ENCODE measurements at places on chromosomes 7 and 10. TPM values are rescaled to one million over a fixed set of nuclear protein-coding genes. Genes with fewer than 3 reads are reported as not detected.

The SFMBT2 gene
- total RNA-seq, result 32.7 TPM

DNA sequence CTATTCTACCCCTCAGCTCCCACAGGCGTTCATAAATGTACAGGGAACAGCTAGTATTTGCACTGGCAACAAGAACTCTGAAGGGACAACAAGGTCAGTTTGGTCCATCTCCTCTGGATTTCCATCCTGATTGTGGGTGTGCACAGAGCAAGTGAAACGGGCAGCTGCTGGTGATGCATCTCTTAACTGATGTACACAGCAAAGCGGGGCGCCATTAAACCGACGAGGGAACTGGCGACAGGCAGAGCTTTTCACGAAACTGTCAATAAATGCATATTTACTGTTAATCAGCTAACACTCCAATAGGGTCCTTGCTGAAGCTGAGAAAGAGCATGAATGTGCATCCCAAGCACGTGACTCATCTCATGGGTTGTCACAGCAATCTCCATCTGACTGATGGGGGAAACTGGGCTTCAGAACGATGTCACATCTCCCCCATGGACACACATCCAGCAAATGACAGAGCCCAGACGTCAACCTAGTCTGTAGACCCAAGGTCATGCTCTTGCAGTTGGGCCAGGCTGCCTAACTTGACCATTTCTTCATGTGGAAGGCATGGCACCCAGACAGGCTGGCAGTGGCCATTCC is 54.2 kb downstream of the FAM53B start:
- peaks cover 15% of the 10 kb centered on the region for H3K4me1 ChIP-seq
- H3K27me3 ChIP-seq, result no peaks in the 10 kb centered on the region
- H3K36me3 ChIP-seq, result peaks cover 3% of the 10 kb centered on the region
- H3K27ac ChIP-seq, result peak overlapping the region; percentile 61
- no peak overlapping the region for H3K4me3 ChIP-seq

DNA sequence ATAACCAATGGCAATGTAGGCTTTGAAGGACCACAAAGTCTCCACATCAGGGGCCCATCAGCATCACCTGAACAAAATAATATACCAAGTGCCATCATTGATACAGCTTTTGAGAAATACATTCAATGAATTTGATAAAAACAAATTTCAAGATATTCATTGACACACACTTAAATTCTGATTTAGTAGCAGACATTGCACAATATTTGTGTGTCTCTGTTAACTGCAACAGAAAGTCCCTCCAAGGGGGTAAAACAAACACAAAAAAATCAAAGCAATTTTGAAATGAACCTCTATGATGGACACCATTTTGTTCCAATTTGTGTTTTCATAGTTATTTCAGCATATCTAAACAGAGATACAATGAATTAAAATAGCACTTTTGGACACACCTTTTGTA is 86.8 kb upstream of the RSU1 start:
- no peak overlapping the region for H3K27ac ChIP-seq
- no peaks in the 10 kb centered on the region for H3K27me3 ChIP-seq
- DNase-seq, result no peak
- peaks cover 3% of the 10 kb centered on the region for H3K36me3 ChIP-seq
- H3K4me3 ChIP-seq, result no peak overlapping the region

DNA sequence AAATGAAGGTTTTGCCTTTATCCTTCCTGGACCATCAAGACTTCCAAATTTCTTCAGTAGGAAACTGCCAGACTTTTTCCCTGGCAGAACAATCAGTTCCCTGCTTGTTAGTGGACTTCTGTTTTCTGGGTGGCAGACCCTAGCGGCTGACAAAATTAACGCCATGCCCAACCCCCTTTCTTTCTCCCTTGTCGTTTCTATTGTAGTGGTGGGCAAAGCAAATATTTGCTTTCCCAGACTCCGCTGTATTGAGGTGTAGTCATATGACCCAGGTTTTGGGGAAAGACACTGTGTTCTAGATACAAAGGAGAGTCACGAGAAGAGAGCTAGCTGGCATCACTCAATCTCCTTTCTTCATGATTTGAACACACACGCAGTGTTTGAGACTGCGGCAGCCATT is 7.7 kb downstream of the PON2 start:
- H3K36me3 ChIP-seq, result no peaks in the 10 kb centered on the region
- H3K27me3 ChIP-seq, result no peaks in the 10 kb centered on the region
- no peak overlapping the region for H3K4me3 ChIP-seq
- H3K4me1 ChIP-seq, result no peaks in the 10 kb centered on the region
- H3K27ac ChIP-seq, result no peak overlapping the region

DNA sequence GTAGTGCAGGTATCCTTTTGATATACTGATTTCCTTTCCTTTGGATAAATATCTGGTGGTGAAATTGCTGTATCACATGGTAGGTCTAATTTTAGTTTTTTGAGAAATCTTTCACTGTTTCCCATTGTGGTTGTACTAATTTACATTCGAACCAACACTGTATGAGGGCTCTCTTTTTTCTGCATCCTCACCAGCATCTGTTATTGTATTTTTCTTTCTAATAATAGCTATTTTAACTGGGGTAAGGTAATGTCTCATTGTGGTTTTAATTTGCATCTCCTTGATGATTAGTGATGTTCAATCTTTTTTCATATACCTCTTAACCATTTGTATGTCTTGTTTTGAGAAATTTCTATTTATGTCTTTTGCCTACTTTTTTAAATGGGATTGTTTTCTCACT is 335.4 kb upstream of the MTPN start:
- H3K27ac ChIP-seq, result no peak overlapping the region
- no peak for DNase-seq
- H3K4me1 ChIP-seq, result no peaks in the 10 kb centered on the region
- H3K36me3 ChIP-seq, result no peaks in the 10 kb centered on the region

GRCh38 chr10:124414076-124414475 is 4.6 kb downstream of the OAT start:
- peaks cover 5% of the 10 kb centered on the region for H3K4me1 ChIP-seq
- H3K27ac ChIP-seq, result no peak overlapping the region
- H3K4me3 ChIP-seq, result no peak overlapping the region
- no peaks in the 10 kb centered on the region for H3K27me3 ChIP-seq

The MEOX2 gene
- total RNA-seq, result 0.12 TPM

The CNNM1 gene
- 0.25 TPM for total RNA-seq

DNA sequence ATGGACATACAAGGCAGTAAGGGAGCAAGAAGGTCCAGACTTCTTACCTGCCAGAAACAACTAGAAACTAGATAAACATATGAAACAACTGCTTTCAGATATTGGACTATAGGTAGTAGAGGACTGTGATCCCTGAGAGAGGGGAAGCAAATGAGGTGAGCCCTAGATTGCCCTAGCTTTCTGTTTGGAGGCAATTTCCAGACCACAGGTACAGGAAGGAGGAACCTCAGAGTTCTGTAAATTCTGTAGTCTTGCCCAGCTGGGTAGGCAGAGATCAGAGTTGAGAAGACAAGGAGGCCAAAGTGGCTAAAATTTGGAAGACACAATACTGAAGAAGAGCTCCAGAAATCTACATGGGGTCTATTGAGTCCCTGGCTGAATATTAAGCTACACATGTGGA is 21.0 kb downstream of the CDK6 start:
- H3K27ac ChIP-seq, result no peak overlapping the region
- no peaks in the 10 kb centered on the region for H3K27me3 ChIP-seq
- DNase-seq, result no peak
- no peaks in the 10 kb centered on the region for H3K36me3 ChIP-seq
- no peak overlapping the region for H3K4me3 ChIP-seq

GRCh38 chr7:156650042-156650441 is 9.5 kb downstream of the RNF32 start:
- no peak overlapping the region for H3K27ac ChIP-seq
- no peak for DNase-seq
- H3K36me3 ChIP-seq, result no peaks in the 10 kb centered on the region
- H3K27me3 ChIP-seq, result peaks cover 30% of the 10 kb centered on the region
- no peaks in the 10 kb centered on the region for H3K4me1 ChIP-seq

DNA sequence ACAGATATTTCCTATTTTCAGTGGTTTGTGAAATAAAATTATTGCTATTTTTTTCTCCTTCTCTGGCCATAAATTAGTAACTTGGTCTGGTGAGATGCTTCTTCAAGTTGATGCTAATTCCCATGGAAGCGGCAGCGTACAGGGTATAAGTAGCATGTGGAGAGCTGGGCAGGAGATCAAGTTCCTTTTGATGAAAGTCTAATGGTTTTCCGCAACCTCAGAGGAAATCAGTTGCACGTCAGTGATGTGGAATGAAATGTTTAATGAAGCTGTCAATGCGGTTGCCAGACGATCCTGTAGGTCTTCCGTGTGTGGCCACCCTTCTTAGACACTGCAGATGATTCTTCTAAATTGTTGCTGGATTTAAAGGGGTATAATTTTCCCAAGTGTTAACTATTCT is 236.4 kb upstream of the GRM3 start:
- H3K27me3 ChIP-seq, result no peaks in the 10 kb centered on the region
- H3K27ac ChIP-seq, result no peak overlapping the region
- no peak overlapping the region for H3K4me3 ChIP-seq
- H3K36me3 ChIP-seq, result no peaks in the 10 kb centered on the region
- no peaks in the 10 kb centered on the region for H3K4me1 ChIP-seq

The FOXP2 gene
- total RNA-seq, result 0.19 TPM

The LIPN gene
- total RNA-seq, result not detected

DNA sequence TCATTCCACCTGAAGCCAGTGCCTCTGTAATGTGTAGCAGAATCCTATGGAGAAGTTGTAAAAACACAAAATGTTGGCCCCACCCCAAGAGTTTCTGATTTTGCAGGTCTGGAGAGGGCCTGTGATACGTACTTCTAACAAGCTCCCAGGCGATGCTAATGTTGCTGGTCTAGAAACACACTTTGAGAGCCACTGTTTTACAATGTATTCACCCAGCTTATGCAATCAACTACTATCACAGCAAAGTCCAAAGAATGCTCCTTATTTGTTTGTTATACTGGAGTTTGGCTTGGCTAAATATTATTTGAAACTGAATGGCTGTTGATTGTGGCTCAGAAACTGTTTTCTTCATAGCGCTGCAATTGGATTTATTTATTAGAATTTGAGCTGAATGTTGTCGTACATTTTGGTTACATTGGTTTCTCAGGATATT is 44.3 kb downstream of the DNAJB9 start:
- DNase-seq, result no peak
- H3K36me3 ChIP-seq, result no peaks in the 10 kb centered on the region
- H3K4me1 ChIP-seq, result no peaks in the 10 kb centered on the region
- H3K27me3 ChIP-seq, result no peaks in the 10 kb centered on the region
- no peak overlapping the region for H3K4me3 ChIP-seq

GRCh38 chr7:1248143-1248915 is 15.7 kb downstream of the UNCX start:
- H3K4me3 ChIP-seq, result peak overlapping the region; percentile 18
- no peak for DNase-seq
- peaks cover 9% of the 10 kb centered on the region for H3K27me3 ChIP-seq
- H3K27ac ChIP-seq, result no peak overlapping the region
- no peaks in the 10 kb centered on the region for H3K36me3 ChIP-seq

The LRRC61 gene
- total RNA-seq, result 21.2 TPM

DNA sequence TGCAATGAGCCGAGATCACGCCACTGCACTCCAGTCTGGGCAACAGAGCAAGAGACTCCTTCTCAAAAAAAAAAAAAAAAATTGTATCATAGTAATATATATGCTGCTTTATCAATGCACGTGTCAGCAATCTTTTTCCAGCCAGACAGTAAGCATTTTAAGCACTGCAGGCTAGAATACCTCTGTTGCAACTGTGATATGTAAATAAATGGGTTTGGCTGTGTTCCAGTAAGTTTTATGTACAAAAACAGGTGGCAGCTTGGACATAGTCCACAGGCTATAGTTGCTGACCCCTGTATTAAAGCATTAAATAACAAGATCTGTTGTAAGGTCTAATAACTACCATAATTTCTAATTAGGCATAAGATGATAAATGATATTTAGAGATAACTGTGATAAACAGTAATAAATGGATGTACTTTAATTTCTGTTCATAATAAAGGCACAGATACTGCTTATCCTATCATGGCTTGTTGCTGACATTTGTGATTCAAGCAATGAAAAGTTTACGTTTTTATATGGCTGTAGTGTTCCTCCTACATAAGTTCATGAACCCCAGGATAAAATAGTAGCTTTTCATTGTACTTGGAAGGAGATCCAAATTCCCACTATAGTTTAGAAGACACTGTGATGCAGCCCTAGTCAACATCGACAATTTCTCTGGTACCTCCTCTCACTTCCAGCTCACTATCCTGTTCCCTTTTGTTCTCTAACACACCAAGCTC is 161.4 kb downstream of the ELMO1 start:
- H3K27me3 ChIP-seq, result no peaks in the 10 kb centered on the region
- H3K4me1 ChIP-seq, result peaks cover 9% of the 10 kb centered on the region
- H3K4me3 ChIP-seq, result no peak overlapping the region
- no peak for DNase-seq

The PTN gene
- total RNA-seq, result not detected

The STEAP1 gene
- total RNA-seq, result not detected

GRCh38 chr10:19316204-19316870 is 267.7 kb downstream of the MALRD1 start:
- H3K36me3 ChIP-seq, result no peaks in the 10 kb centered on the region
- H3K4me3 ChIP-seq, result no peak overlapping the region
- H3K27ac ChIP-seq, result no peak overlapping the region
- no peaks in the 10 kb centered on the region for H3K4me1 ChIP-seq

GRCh38 chr10:100535338-100535714 is 417 bp upstream of the HIF1AN start:
- peak overlapping the region; percentile 25 for H3K27ac ChIP-seq
- peaks cover 20% of the 10 kb centered on the region for H3K4me1 ChIP-seq
- H3K4me3 ChIP-seq, result no peak overlapping the region
- H3K36me3 ChIP-seq, result peaks cover 11% of the 10 kb centered on the region
- H3K27me3 ChIP-seq, result no peaks in the 10 kb centered on the region
- no peak for DNase-seq

DNA sequence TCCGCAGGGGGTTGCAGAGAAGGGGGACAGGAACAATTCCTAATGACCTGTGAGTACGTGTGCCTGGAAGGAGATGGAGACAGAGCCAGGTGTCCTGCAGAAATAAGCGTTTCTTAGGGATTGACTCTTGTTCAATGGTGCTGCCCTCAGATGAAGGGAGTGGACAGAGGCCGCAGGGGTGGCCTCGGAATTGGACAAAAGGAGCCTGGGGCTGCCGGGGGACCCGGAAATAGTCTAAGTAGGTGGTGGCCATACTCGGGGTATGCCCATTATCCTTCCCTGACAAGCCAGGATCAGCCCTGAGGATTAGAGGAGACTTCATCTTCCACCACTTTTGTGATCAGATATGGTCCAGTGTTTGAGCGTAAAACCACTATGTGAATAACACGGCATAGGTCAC is 39.2 kb downstream of the ELFN1 start:
- no peaks in the 10 kb centered on the region for H3K27me3 ChIP-seq
- H3K4me1 ChIP-seq, result no peaks in the 10 kb centered on the region
- no peaks in the 10 kb centered on the region for H3K36me3 ChIP-seq
- DNase-seq, result no peak

All from T-cell (primary cell).